Renal cortex interstitium (tissue), 15 donors: ENCODE measurements at places on chromosomes 2 and 18. TPM values are rescaled to one million over a fixed set of nuclear protein-coding genes. Genes with fewer than 3 reads are reported as not detected.

- no peak for DNase-seq
These were observed 364.9 kb downstream of the ANAPC1 start for GRCh38 chr2:111519071-111519470.

DNA sequence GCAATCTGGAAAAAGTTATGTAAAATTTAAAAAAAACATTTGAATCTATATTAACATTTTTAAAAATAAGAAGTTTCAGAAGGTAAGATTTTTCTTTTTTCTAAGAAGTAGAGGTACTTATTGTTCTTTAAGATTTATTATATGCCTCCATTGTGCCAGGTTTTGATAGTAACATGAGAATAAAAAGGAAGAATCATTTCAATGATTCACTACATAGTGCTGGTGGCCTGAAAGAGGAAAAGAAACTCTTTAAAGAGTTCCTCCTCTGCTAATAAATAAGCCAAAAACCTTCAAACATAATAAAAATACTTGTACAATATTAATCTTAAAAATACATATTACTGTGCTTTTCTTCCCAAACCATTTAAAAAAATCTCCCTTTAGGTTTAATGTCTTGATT is 69.0 kb downstream of the ANKRD44 start:
- DNase-seq = no peak

CHRNA1 gene
- 4.7 TPM for polyA plus RNA-seq

GRCh38 chr18:58241026-58241679 is 197.1 kb downstream of the NEDD4L start:
- DNase-seq = no peak

DNA sequence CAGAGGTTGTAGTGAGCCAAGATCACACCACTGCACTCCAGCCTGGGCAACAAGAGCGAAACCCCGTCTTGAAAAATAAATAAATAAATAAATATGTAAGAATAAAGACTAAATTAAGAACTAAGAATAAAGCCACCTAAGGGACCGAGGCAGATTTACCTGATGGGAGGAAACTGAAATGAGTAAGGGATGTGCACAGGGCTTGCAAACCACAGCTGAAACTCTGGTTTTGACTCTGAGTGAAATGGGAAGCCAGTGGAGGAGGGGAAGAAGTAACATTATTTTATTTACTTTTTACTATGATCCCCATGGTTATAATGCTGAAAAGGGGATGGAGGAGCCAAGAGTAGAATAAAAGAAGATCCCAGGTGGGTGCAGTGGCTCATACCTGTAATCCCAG is 107.3 kb downstream of the CABYR start:
- DNase-seq = no peak

DNA sequence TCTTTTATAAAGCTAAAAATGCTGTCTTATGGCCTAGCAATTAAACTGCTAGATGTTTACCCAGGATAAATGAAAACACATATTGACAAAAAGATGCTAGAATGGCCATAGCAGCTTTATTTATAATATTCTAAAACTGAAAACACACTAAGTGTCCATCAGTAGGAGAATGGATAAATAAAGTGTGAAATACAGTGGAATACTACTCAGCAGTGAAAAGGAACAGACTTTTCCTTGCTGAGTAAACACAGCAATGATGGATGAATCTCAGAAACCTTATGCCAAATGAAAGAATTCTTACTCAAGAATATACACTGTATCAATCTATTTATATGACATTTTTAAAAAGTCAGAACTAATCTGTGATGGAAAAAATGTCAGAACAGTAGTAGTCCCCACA is 33.2 kb downstream of the DDX1 start:
- no peak for DNase-seq

- no peak for DNase-seq
These were observed 160.0 kb downstream of the RNF152 start for GRCh38 chr18:61732854-61733253.

DNA sequence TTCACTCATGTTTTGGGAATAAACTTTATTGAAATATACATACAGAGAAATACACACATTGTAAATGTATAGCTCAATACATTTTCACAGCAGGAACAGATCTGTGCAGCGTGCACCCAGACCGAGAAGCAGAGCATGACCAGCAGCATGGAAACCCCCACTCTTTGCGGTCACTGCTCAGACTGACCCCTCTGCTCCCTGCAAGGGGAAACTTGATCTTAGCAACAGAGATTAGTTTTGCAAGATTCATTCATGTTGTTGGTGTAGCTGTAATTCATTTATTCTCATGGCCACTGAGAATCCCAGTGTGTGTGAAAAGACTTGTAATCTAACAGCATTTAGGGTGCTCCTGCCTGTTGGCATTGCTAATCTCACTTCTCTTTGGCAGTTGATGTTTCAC is 35.2 kb downstream of the LPIN1 start:
- DNase-seq = no peak

GRCh38 chr2:95317665-95318425 is 20.7 kb downstream of the KCNIP3 start:
- no peak for DNase-seq

DTNA gene
- polyA plus RNA-seq = 25.3 TPM

FOXI3 gene
- 0.12 TPM for polyA plus RNA-seq

GRCh38 chr18:63284827-63285733 is 34.5 kb downstream of the BCL2 start:
- DNase-seq = no peak

DNA sequence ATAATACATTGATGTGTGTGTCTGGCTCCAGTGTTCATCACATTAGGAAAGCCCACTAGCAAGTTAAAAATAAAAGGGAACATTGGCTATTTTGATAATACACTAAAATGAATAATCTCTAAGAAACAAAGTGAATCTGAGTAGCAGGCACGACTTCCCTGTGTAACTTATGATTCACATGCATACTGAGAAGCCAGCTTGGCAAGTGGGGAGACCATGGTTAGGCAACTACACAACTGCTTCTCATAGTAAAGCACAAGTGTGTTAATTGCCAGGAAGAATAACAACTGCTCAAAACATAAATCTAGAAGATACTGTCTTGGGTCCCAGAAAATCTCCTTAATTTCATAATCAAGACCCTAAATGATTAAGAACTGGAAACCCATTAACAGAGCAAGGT is 4.0 kb downstream of the MYO5B start:
- DNase-seq = no peak

DNA sequence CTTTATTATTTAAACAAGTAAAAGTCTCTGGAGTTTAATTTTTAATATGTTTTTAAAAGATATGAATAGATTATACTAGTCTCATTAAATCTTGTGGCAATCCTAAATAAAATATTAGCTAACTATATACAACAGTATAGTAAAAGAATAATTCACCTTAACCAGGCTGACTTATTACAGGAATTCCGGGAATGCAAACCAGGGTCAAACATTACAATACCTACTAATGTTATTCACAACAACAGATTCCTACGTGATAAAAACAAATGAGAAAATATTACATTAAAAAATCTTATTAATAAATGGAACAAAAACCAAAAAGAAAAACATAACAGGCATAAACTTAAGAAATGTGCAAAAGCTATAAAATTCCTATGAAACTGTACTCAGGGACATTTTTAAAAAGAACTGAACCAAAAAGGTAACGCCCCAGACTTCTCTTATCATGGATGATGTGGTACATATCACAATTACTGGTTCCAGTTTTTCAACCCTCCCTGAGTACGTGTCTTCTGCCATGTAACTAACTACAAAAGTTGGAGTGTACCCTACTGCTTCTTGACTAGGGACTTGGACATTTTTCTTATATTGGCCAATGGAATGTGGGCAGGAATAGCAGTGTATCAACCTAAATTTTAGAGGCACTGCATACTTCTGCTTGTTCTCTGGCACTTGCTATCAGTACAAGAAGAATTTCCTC is 20.2 kb downstream of the TTC21B start:
- no peak for DNase-seq

DNA sequence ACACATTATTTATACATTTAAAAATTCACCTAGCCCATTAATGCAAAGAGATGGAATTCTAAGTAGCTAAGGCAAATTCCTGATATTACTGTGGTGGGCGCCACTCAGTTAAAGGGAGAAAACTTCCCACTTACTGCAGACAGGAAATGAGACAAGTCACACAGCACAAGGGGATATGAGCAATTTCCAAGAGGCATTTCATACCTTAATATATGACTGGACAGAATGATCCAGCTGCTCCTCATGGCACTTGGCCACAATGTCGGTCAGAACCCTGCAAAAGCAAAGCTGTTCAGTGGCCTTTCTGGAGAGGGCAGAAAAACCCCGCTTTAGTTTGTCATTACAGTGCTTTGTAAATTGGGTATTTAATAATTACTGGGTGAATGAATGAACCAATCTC is 121.4 kb upstream of the CCDC195 start:
- DNase-seq = no peak

- DNase-seq = no peak
These were observed 40.8 kb upstream of the PXDN start for GRCh38 chr2:1784986-1785617.

ASXL3 gene
- polyA plus RNA-seq = 6.7 TPM

- no peak for DNase-seq
These were observed 79.7 kb downstream of the FAM210A start for GRCh38 chr18:13646633-13647032.

RSAD2 gene
- 4.3 TPM for polyA plus RNA-seq

GRCh38 chr2:6224267-6224666 is 532.1 kb downstream of the SOX11 start:
- DNase-seq = no peak

- DNase-seq = no peak
These were observed 194.4 kb downstream of the SLC8A1 start for GRCh38 chr2:40257340-40258134.

DNA sequence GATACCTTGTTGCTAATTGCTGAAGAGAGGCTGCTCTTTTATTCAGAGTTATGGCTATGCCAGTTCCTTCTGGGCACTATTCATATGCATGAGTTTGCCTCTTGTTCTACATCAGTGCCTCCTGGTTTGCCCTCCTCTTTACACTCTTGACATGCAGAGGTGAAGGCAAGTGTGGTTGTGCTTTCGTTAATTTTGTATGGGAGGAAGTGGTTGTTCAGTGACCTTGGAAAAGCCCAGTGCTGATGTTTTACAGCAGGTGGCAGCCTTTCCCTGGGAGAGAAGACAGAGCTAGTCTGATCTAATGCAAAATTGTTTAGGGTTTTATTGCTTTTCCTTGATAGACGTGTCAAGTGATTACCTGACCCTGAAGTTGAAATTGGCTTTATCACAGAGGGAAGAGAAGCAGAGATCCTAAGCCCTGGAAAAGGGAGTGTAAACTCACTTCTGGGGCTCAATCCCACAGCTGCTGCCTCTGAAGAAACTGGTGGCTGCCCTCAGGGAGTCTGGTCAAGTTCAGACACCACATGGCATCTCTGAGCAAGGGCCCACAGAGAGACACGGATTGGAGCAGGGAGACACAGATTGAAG is 30.5 kb upstream of the VPS54 start:
- peak; percentile 67 for DNase-seq

ATP6V1C2 gene
- polyA plus RNA-seq = 11.3 TPM

- no peak for DNase-seq
These were observed 133.9 kb downstream of the GFPT1 start for GRCh38 chr2:69253112-69253511.

CHCHD5 gene
- polyA plus RNA-seq = 19.8 TPM

DNA sequence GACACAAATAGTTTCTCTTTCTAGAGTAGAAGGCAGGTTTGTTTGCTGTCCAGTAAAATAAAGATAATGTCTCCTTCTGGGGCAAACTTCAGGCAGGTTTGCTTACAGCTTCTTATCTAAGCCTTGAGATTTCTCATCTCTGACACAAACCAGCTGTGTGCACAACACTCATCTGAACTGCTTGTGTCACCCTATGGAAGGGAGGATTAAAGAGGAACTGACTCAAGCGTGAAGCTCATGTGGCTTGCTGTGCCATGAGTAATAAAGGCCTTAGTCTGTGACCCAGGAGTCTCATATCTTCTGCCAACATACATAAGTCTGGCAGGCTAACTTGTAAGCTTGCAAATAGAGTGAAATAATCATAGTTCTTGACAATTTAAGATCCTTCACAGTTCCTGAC is 24.2 kb upstream of the CPO start:
- DNase-seq = no peak

- no peak for DNase-seq
These were observed 52.5 kb downstream of the KCNE4 start for GRCh38 chr2:223104336-223105132.

TUBA4B gene
- 0.93 TPM for polyA plus RNA-seq

GRCh38 chr18:11269257-11269656 is 119.9 kb upstream of the PIEZO2 start:
- DNase-seq = no peak
